ENCODE measurements at places on chromosomes 11 and 22.
A peak's percentile ranks its signal among the peaks of the same experiment; 100 is the strongest.

- no peak for DNase-seq
Observed at GRCh38 chr11:100719809-100720221, 32.7 kb downstream of the ARHGAP42 start.

- DNase-seq, result no peak
Observed at GRCh38 chr11:74141241-74141695, 29.5 kb downstream of the C2CD3 start.

GRCh38 chr11:121134741-121135312 is 33.8 kb downstream of the TECTA start:
- DNase-seq, result no peak

DNA sequence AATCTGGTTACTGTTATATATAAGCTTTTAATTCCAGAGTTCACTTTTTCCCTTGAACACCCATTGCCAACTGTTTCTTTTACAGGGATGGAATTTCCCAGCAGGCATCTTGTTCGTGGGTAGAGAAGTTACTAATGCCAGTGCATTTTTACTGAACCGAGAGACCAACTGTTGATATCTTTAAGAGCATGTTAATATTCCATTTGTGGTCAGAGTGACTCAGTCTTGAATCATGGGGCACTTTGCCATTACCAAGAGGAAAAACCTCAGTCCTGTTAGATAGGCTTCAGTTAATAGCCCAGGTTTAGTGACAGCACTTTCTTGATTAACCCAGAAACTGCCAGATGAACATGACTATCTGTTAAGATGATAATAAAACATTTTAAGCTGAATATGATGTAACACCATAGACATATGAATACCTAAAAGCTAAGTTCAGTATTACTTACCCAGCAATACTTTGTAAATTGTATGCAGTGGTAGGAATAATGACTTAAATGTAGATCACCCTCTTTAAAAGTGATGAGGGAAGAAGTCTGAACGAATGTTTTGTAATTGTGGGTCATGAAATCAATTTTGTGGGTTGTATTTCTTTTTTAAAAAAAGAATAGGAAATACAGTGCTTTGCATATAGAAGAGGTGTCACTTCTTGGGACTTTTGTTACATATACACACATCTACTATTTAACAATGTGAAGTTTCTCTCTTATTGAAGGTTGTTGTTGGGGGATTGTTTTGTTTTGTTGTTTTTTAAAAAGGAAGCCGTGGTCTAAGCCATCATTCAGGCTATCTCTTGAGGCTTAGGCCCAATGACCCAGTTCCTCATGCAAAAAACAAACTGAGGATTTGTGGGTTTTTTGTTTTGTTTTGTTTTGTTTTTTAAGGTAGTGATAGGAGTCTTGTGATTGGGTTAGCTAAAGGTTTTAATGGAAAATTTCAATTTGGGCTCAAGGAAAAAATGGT is 79.2 kb upstream of the GRIK4 start:
- no peak for DNase-seq

DNA sequence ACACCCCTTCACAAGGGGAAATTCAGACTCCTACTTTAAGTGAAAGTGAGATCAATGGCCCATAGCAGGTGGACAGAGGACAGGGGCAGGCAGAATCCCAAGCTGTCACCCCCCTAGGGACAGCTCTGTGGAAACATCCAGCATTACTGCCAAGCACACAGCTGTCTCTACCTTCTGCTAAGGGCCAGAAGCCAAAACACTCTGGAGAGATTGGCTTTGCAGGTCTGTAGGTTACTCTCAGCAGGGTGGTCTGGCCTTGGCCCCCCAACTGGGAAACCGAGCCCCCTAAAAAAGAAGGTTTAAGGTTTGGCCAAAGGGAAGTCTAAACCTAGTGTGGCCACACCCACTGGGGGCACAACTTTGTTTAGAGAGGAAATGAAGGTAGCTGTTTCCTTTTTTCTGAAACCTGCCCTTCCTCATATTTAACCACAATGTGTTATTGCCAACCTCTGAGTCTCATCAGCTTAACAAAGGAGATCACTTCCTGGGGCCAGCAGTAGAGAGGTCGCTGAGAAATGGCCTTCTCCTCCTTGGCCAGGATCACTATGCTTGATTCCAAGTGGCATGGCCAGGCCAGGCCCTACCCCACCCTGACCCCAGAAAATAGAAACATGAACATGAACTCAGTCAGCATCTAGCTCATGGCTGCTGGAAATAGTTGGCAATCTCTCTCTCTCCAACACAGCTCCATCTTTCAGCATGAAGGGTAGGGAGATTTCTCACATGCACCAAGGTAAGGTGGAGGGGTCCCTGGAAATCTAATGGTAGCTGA is 25.9 kb upstream of the SCARF2 start:
- no peak for DNase-seq

DNA sequence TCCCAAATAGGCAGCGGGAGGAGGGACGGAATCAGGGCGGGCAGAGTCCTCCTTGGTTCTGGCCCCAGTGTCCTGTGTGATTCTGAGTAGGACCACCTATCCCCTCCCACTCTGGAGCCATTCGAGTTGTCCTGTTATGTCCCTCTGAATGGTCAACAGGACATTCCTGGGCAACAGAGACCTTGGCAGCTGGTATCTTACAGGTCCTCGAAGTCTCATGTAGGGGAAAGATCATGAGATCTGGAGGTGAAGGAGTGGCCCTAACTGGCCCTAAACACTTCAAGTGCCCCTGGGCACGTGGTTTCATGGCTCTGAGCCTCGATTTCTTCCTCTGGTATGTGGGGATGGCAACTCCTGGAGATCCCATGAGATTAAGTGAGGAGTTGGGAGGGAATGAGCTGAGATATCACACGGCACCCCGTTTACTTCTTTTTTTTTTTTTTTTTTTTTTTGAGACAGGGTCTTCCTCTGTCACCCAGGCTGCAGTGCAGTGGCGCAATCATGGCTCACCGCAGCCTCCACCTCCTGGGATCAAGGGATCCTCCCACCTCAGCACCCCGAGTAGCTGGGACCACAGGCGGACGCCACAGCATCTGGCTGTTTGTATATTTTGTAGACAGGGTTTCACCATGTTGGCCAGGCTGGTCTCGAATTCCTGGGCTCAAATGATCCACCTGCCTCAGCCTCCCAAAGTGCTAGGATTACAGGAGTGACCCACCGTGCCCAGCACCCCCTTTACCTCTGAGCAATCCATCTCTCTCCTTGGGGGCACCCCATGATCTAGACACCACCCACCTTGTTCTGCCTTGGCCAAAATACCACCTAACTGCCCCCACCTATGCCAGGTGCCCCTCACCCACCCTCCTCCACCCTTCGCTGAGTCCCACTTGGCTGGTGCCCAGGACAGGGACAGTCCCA is 6.8 kb downstream of the LIF start:
- DNase-seq, result no peak

- DNase-seq, result no peak
Observed at GRCh38 chr11:104490182-104490581, 326.2 kb upstream of the PDGFD start.

DNA sequence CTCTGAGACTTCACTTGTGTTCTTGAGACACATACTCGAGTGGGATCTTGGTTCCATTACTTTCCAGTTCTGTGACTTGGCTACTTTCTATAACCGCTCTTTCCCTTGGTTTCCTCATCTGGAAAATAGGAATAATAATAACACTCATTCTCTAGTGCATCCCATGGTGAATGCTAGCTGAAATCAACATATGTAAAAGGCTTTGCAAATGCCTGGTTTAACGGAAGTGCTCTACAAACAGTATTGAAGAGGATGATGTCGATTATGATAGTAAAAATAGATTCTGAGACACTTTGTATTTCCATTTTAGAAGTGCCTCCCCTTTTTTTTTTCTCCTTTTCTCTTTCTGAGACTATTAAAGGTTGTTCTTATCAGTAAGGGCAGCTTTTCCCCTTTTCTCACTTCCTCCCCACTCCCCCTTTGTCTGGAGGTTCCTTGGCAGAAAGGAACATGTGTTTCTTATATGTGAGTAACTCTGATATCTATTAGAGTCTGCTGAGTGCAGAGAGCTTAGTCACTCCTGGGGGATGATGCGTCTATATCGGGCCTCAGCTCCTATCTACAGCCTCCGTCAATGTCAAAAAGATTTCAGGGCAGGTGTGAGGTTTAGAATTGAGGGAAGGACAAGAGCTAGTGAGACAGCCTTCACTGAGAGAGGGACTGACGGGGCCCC is 489.3 kb downstream of the NTM start:
- DNase-seq, result no peak

DNA sequence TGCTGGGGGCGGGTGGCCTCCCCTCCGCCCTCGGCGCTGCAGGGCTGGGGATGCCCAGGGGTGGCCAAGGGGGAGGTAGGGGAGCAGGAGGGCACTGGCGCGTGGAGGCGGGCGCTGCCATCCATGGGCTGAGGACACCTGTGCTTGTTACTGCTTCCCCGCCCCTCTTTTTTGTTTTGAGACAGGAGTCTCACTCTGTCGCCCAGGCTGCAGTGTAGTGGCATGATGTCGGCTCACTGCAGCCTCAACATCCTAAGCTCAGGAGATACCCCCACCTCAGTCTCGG is 683 bp upstream of the FADS3 start:
- DNase-seq, result no peak

DNA sequence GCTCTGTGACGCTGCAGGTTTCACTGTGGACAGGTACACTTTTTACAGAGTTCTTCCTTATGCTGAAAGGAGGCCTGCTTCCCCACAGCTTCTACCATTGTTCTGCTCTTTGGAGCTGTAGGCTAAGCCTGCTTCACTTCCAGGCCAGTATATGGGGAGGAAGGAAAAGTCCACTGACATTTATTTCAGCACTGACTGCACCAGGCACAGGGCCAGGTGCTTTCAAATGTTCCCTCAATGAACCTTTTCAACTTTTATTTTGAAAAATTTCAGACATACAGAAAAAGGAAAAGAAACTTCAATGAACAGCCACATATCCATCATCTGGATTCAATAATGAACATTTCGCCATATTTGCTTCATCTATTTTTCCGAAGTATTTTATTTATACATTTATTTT is 22.0 kb downstream of the POU2F3 start:
- no peak for DNase-seq

DNA sequence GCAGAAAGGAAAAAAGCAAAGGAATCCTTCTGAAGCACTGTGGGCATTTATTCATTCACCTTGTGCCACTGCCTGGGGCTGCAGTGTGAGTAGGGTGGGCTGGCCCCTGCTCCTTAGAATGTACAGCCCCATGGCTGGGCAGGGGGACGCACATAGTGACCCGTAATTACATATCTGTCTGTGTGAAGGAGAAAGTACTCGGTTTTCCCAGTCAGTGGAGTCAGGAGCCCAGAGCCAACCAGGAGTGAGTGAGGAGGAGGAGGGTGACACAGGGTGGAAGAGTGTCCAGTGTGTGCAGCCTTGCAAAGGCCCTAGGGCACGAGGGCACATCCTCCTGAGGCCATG is 91.9 kb downstream of the CDKN1C start:
- no peak for DNase-seq

DNA sequence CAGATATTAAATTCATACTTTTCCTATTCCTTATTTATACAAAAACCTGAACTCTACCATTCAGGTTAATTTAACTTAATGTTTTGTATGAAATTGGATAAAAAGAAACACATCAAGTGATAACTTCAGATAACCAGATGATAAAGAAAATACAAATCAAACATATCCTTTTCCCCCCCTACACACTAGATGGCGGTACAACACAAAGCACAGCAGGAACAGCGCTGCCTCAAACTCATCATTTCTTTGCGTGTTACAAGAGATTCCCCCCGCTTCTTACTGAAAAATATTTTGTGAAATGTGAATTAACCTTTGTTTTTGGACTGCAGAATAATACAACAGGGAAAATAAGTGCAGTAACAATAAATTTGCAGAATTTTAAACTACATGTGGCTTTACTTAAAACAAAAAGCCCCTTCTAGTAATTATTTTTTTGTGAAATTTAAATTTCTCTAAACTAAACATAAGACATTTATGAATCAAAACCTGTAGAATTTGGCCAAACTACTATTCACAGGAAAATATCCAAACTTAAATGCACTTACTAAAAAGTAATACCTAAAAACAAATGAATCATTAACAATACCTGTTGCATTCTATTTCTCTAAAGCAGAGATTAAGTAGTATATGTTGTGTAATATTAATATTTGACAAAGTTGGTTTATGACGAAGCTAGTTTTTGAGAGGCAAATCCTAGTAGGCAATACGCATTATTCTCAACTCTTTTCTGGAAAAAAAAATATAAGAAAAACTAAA is 74.4 kb downstream of the ARHGAP32 start:
- DNase-seq, result peak; percentile 15

- DNase-seq, result no peak
Observed at GRCh38 chr11:46597609-46598219, 3.9 kb upstream of the AMBRA1 start.
